ENCODE measurements at places on chromosomes 16 and 17. TPM values are rescaled to one million over a fixed set of nuclear protein-coding genes. Genes with fewer than 3 reads are reported as not detected.

The TNP2 gene
- not detected for total RNA-seq

The CDH1 gene
- 115 TPM for total RNA-seq

The NPIPA7 gene
- total RNA-seq: 2.4 TPM

- DNase-seq: no peak
Measured at GRCh38 chr17:66545918-66546317, 243.5 kb downstream of the PRKCA start.

GRCh38 chr16:85448557-85449190 lies 164.4 kb upstream of the GSE1 start:
- DNase-seq: peak; percentile 83

DNA sequence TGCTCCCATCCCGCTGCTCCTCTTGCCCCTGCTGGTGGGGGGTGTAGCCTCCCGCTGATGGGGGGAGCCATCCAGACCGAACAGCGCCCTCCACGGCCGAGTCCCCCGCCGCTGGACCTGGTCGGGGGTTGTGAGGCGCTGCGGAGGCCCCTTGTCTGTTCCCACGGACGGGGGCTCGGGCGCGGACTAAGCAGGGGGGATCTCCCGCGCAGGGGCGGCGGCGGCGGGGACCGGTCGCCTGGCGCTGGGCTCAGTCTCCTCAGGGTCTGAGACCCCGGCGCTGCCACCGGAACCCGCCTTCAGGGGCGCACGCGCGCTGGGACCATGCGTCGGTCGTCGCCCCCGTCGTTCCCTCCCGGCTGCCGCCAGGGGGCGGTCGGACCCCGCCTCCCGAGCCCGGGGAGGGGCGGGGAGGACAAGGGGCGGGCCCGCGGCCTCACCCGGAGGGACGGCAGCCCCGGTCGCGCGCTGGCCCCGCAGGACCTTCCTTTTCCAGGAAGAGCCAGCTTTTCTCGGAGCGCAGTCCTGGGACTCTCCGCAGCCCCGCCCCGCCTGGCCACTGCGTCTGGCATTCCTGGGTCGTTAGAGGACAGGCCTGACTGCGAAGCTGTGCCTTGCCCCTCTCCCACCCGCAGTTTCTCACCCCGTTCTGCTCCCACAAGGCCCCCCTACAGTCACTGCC lies 6.3 kb upstream of the IL32 start:
- peak; percentile 91 for DNase-seq

- no peak for DNase-seq
Measured at GRCh38 chr16:29985271-29985811, 10.1 kb downstream of the HIRIP3 start.

DNA sequence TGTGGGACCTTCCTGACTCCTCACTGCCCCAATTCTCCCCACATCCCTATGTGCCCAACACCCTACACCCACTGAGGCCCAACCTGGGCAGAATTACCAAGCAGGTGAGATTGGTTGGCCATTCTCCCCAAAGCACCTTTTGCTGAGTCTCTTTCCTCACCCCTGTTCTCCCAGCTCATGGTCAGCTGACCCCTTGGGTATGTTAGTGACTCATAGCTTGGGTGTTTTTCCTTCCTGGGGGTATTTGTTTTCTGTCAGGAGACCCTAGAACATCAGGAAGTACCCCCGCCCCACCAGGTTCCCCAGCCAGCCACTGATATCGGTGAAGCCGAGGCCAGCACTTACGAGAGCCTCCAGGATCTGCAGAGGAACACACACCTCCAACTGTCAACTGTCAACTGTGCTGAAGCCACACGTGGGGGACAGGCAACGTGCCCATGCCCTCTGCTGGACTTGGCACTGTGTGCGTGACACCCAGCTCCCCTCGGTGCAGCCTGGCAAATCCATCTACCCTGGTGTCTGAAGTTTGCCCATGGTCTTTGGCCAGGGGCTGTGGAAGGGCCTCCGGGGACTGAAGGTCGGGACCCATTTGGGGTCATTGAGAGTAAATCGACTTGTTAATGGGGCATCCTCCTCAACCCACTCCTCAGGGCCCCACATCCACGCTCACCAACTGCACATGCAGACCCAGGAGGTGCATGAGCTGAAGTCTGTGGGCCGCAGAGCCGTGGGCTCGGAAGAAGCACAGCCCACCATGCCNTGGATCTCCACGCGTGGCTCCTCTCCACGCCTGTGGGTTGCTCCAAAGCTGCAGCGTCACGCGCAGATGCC lies 53.1 kb downstream of the METRNL start:
- no peak for DNase-seq

GRCh38 chr17:33240362-33240761 lies 52.7 kb downstream of the ASIC2 start:
- no peak for DNase-seq

Data from left lobe of liver (tissue), 2 donors.